Activated CD4-positive, alpha-beta T cell treated with anti-CD3 and anti-CD28 coated beads for 36 hours (primary cell): ENCODE measurements at places on chromosomes 7 and 10. TPM values are rescaled to one million over a fixed set of nuclear protein-coding genes. Genes with fewer than 3 reads are reported as not detected.

- DNase-seq: no peak
Measured at GRCh38 chr7:138773817-138774216, 24.0 kb upstream of the TMEM213 start.

- DNase-seq: peak; percentile 84
Measured at GRCh38 chr7:66557214-66558200, 71.2 kb upstream of the KCTD7 start.

- DNase-seq: no peak
Measured at GRCh38 chr10:100374200-100374655, 27.2 kb downstream of the SCD start.

Gene FAM25G
- not detected for total RNA-seq

DNA sequence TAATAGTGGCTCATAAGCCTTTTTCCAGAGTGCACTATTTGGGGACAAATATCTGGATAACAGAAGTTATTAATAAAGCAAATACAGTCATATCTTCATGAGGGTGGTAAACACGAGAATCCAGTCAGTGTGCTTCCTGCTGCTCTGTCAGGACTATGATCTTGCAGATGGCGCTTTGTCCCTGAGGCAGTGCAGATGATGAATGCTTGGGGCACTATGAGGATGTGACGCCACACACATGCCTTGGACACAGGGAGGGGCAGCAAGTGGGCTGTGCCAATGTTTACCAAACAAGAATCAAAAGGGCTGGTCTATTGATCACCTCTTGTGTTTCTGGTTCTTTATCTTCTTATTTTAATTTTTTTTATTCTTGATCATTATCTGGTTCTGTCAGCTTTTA is 79.8 kb downstream of the GAD2 start:
- DNase-seq: no peak
